ENCODE measurements at places on chromosomes 13 and 19.
A peak's percentile ranks its signal among the peaks of the same experiment; 100 is the strongest.

DNA sequence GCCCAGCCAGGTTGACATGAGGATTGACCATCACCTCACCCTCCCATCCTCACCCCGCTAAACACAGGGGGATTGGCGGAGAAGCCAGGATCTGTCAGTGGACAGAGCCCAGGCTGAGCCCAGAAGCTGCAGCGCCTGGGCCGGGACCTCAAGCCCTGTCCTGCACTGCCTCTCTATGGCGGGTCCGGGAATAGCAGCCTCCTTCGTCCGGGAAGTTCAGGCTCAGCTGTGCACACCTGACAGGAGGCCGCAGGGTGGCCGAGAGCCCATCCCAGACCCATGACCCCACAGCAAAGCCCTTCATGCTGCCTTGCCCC lies 67.8 kb downstream of the SPACA7 start:
- DNase-seq: no peak

GRCh38 chr13:45401314-45401713 lies 16.9 kb downstream of the SLC25A30 start:
- no peak for DNase-seq

- DNase-seq: no peak
These were observed 9.9 kb downstream of the APOC1 start for GRCh38 chr19:44924243-44924725.

- no peak for DNase-seq
These were observed 44.0 kb downstream of the C13orf46 start for GRCh38 chr13:113929628-113930615.

- no peak for DNase-seq
These were observed 2.5 kb downstream of the VPS36 start for GRCh38 chr13:52447815-52448552.

GRCh38 chr13:27006519-27007161 lies 165.0 kb downstream of the USP12 start:
- DNase-seq: no peak

DNA sequence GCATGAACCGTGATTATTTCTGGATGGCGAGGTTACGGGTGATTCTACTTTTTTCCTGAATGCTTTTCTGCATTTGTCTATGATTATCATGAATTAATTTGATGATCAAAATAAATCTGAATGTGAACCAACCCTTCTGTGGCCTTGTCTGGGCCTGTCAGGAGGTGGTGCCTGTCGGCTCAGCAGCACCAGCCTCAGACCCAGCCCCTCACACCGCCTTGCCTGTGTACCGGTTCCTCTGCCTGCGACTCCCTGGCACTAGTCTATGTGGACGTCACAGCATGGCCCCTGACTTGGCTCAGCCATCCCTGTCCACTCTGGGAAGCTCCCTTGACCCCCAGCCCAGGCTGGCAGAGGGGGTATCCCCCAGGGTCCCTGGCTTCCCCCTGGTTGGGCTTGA lies 15.5 kb upstream of the RABAC1 start:
- DNase-seq: no peak

GRCh38 chr19:2488942-2489731 lies 13.2 kb downstream of the GADD45B start:
- DNase-seq: no peak

DNA sequence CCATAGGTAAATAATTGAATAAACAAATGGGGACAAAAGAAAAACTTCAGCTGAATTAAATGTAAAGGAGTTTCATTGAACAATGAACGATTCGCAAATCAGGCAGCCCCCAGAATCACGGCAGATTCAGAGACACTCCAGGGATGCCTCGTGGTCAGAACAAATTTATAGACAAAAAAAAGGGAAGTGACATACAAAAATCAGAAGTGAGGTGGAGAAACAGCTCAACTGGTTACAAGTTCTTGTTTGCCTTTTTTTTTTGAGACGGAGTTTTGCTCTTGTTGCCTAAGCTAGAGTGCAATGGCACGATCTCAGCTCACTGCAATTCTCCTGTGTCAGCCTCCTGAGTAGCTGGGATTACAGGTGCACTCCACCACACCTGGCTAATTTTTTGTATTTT lies 5.7 kb downstream of the ZNF566 start:
- DNase-seq: no peak

DNA sequence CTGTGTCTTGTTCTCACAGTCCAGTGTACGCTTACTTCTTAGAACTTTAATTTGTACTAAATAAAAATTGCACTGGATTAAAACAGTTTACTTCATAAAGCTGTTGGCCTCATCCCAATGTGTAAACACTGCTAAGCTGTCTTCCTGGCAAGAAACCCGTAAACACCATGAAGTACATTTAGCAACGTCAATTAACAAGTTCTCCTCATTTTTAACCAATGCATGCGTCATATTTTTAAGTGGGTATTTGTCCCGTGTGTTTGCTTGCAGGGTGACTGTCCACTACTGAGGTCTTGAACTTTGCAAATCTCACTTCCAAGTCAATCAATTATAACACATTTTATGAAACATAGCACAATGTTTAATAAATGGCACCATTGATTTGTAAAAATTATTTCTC lies 28.2 kb downstream of the LAIR2 start:
- no peak for DNase-seq

DNA sequence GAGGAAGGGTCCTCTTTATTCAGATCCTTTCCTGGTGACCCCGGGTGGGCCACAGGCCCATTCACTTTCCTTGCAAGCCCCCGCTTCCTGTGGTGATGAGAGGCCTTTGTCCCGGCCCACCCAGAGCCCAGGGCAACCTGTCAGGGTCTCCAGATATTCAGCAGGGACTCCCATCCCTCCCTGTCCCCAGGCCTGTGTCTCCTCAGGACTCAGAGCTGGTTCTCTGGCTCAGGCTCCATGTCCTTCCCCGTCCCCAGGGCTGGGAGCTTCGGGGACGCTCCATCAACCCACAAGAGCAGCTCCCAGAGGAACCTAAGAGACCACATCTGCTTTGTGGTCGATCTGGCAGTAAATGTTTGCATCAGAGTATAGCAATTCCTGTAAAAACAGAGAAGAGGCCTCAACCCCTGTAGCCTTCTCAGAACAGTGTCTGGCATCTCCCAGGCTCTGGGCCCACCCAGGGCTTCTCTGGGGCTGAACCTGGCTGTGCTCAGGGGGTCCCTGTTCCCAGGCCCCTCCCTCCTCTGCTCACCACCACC lies 7.8 kb downstream of the CEACAM4 start:
- DNase-seq: peak; percentile 3

DNA sequence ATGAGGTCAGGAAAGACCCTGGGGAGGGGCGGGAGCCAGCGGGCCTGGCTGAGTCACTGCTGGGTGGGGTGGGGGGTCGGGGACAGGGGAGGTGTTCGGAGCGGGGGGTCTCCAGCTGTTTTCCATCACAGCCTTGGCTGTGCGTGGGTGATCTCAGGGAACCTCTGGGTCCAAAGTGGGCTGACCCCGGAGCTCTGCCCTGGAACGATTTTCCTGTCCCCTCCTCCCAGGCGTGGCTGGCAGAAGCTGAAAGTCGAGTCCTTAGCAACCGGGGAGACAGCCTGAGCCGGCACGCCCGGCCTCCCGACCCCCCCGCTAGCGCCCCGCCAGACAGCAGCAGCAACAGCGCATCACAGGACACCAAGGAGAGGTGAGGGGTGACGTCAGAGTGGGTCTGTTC lies 10.6 kb downstream of the TRIP10 start:
- DNase-seq: no peak

DNA sequence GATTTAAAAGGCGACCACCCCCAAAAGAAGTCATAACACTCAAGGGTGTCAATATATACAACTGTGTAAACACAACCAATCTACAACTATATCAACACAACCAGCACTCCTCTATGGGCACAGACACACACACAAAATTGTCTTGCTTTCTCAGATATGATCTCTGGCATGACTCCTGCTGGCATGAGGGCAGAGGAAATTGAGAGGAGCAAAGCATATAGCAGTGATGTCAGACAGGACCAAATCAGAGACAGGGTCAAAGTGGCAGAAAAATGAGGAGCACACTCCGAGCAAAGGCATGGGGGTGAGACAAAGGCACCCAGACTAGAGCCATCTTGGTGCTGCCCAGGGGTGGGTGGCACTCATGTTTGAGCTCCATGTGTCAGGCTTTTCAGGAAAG lies 9.6 kb downstream of the IRGQ start:
- no peak for DNase-seq

DNA sequence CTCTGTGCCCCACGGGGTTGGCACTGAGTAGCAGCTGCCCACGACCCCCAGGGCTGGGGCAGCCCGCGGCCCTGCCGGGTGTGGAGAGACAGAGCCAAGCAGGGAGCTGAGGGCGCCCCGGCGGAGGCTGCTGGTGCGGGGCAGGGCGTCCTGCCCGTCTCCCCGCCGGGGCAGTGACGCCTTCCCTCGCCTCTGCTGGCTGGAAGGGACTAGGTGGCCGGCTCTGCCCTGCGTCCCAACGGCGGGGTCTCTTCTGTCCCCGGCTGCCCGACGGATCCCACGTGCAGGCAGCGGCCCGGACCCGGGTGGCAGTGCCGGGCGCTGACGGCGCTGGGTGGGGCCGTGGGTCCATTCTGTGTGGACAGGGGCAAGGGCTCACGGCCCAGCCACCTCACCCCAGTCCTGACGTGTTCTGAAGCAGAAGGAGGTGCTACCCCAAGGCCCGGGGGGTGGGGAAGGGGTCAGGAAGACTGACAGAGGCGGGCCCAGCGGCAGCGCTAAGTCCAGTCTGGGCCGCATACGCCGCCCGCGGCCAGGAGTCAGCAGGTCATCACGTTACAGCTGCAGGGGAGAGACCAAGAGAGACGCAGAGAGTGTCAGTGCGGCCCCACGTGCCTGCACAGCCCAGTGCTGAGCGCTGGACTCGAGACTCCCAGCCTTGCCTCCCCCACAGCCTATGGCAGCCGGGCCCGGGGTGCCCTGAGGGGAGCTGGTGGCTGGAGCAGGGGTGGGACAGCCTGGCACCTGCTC lies 15.1 kb upstream of the PLPP2 start:
- DNase-seq: no peak

DNA sequence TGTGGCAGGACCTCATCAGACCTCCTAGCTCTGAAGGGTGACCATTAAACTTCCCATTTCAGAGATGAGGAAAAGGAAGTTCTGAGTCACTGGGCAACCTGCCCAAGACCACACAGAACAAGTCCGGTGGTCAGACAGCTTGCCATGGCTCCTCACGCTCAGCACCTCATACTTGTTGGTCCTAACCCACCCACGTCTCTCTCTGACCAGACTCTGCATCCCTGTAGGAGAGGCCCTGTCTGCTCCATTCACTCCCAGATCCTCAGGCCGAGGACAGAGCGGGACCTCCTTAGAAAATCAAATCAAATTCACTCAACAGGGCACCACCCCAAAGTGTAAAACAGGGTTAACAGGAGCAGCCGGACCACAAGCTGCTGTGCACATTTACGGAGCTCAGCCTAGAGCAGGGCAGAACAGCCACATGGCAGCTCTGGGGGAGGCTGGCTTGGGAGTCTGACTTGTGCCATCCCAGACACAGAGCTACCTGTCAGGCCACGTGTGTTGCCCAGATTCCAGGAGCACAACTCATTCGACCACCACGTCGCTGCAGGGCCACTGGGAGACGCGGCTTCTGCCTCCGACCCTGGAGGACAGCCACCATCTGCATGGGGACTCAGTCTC lies 1.7 kb downstream of the MIER2 start:
- peak; percentile 83 for DNase-seq

GRCh38 chr19:51710163-51710562 lies 13.6 kb downstream of the HAS1 start:
- DNase-seq: no peak

GRCh38 chr19:50214699-50215543 lies 11.5 kb downstream of the MYH14 start:
- DNase-seq: no peak

- no peak for DNase-seq
These were observed 1591.5 kb downstream of the PCDH9 start for GRCh38 chr13:65638572-65639168.

DNA sequence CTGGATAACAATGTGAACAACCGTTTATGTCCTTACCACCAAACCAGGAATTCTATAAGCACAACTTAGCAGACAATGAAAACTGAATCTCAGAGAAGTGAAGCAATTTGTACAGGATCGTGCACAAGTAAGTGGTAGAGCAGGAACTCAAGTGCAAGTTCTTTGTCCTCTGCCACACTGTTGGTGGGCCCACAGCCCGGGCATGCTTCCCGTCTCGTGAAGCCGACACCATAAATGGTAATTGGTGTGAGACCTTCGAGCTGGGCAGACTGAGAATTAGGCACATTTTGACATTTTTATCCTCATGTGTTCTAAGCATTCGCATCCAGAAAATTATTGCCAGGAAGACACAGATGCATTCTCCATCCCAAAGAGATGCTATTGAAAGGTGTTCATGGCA lies 27.9 kb upstream of the FLT1 start:
- no peak for DNase-seq

DNA sequence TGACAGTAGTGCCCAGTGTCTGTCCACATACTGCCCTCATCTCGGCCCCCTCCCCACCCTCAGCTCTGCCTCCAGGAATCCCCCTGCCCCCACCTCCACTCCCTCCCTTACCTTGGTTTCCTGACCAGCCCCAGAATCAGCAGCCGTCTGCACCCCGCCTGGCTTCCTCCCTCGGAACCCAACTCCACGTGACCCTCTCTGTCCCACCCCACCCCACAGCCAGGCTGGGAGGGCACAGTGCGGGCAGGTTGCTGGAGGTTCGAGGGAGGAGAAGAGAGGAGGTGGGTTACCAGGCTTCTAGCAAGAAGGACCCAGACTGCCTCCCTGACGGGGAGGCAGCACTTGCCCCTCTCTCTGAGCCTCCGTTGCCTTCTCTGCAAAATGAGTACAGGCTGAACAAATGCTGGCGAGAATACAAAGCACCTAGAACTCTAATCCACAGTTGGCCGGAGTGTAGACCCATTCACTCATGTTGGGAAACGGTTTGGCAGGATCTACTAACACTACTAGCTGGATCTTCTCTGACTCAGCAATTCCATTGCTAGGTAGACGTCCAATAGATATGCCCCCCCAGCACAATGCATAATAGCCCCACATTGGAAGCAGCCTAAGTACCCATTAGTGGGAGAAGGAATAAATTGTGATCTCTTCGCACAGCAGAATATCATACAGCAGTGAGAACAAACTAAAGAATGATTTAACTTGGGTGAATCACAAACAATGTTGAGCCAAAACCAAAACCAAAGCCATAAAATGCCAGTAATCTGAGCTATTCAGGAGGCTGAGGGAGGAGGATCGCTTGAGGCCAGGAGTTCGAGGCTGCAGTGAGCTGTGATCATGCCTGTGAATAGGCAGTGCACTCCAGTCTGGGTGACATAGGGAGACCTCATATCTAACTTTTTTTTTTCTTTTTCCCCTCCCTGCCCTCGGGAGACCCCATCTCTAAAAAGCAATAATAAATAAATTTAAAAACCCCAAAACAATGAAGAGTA lies at the start of gene RASAL3:
RASAL3 (minus strand) TSS at position 151 of the 992 bp plus-strand sequence. CDS start 186 bp downstream, outside the sequence.
- peak; percentile 14 for DNase-seq

DNA sequence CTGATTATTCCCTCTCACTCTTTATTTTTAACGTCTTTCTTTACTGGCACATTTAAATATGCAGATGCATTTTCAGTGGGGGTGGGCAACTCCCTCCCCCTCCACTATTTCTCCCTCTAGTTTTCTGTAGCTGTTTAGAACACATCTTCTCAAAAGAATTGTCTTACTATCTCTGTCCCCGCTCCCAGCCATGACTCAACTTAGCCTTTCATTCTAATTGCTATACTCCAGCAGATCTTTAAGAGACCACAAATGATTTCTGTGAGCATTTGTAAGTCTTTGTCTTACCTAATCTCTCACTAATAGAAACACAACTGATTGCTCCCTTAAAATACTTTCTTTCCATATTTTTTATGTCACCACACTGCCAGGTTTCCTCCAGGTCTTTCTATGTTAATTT lies 350.9 kb downstream of the SPRY2 start:
- no peak for DNase-seq
